ENCODE measurements at places on chromosomes 7 and 10.

- DNase-seq: no peak
Observed at GRCh38 chr10:103467406-103467805, 8.7 kb upstream of the CALHM1 start.

DNA sequence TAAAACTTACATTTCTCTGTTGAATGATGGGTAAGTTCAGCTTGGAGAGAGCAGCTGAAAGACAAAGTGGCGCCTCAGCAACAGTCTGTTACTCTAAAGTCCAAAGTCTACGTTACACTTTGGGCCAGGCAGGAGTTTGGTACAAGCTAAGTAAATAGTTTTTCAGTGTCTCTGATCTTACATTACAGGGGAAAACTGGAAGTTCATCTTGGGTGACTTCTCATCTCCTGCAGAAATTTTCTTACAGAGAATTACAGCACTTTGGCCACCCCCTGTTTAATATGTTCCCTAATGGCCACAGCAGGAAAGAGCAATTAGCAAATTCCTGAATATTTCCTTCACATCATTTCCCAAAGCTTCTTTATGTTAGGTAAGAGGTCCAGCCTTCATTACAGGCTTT lies 67.1 kb downstream of the ABCC2 start:
- DNase-seq: no peak

DNA sequence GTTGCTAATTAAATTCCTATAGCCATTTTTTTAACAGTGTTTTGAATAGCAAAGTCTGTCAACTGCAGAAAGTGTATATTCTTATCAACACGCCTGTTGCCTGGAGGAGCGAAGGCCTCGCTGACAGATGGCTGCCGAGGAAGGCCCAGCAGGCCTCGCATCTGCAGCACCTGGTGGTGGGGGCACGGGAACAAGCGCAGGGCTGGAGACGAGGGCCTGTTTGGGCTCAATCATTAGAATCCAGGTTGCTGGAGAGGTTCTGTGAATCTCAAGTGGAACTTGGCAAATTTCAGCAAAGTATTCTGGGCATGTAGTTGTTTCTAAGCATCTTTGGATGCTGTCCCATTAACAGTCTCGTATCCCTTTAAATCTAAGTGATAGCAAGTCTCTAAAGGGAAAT lies 66.1 kb upstream of the FAM204A start:
- DNase-seq: no peak

GRCh38 chr10:3681642-3682554 lies 103.1 kb downstream of the KLF6 start:
- no peak for DNase-seq

GRCh38 chr10:79981450-79982361 lies 32.8 kb upstream of the SFTPD start:
- peak; percentile 9 for DNase-seq

DNA sequence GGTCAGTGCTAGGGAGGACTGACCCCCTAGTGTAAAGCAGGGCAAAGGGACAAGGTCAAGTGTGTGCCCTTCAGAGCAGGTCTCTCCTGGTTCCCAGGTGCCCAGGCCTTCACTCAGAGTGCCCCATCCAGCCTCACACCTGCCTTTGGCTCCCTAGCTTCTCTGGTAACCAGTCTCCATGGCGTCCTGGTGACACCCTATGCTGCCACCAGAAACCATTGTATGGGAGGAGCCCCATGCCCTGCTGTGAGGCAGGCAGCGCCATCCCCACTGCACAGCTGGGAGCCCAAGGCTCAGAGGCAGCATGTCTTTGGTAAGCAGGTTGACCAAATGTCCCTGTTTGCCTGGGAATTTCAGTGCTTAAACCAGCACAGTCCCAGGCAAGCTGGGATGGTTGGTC lies 33.1 kb upstream of the HMX3 start:
- no peak for DNase-seq

GRCh38 chr7:20113427-20114027 lies 103.7 kb downstream of the MACC1 start:
- no peak for DNase-seq

DNA sequence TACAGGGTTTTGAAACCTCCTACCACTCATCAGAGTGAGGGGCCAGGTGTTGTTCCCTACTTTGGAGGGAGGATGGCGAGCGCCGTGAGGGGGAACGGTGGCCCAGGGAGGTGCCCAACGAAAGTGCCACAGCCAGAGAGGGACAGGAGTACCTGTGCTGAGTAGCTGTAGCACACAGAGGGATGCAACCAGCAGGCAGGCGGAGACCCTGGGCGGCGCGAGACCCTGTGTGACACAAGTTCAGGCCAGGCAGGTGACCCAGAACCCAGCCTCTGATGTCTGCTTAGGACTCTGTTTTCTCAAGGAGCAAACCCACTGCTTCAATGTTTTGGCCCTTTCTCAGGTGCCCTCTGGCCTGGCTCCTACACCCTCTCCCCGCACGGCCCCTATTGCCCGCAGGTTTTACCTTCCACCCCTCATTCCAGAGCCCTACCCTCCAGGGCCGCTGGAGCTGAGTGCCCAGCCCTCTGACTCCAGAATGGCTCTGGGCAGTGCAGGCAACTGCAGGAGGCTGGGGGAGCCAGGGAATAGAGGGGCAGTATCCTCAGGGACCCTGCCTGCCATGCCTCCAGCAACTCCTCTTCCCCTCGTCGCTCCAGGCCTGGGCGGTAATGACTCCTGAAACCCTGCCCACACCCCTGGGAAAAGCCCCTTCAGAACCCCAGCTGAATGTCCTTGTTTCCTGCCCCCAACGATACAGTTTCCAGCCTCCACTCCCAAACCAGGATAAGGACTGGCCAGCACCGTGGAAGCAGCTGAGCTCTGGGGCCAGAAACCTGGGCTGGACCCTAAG lies 164.1 kb upstream of the RHEB start:
- no peak for DNase-seq

- DNase-seq: no peak
Observed at GRCh38 chr7:70726951-70727378, 405.0 kb upstream of the GALNT17 start.

DNA sequence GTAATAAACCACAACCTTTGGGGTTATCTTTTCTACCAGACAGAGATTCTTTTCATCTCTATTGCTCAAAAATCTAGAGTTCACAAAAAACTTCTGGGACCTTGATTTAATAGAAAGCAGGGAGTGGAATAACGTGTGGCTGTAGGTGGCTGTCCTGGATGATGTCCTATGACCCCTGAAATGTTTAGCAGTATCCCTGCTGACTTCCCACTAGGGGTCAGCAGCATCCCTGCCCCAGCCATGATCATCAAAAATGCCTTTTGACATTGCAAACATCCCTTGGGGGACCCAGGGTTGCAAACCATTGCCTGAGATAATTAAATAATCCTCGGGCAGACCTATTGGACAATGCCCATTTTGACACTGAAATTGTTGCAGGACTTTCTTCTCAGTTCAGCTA lies 177.1 kb downstream of the USP6NL start:
- no peak for DNase-seq

- DNase-seq: no peak
Observed at GRCh38 chr10:106302961-106303360, 861.5 kb downstream of the SORCS1 start.

DNA sequence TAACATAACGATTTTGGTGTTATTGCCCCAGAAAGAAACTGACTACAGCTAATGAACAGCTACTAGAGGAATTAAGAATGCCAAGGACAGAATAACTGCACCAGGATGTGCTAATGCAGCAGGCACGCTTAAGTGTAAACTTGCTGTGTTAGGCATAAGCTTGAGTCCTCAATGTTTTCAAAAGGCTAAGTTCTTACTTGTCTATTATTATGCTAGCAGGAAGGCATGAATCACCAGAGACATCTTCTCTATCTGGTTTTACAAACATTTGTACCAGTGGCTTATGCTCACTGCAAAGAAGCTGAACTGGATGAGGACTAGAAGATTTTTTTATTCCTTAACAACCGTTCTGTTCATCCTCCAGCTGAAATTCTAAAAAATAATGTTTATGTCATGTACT lies 1035.3 kb downstream of the NRG3 start:
- peak; percentile 35 for DNase-seq

DNA sequence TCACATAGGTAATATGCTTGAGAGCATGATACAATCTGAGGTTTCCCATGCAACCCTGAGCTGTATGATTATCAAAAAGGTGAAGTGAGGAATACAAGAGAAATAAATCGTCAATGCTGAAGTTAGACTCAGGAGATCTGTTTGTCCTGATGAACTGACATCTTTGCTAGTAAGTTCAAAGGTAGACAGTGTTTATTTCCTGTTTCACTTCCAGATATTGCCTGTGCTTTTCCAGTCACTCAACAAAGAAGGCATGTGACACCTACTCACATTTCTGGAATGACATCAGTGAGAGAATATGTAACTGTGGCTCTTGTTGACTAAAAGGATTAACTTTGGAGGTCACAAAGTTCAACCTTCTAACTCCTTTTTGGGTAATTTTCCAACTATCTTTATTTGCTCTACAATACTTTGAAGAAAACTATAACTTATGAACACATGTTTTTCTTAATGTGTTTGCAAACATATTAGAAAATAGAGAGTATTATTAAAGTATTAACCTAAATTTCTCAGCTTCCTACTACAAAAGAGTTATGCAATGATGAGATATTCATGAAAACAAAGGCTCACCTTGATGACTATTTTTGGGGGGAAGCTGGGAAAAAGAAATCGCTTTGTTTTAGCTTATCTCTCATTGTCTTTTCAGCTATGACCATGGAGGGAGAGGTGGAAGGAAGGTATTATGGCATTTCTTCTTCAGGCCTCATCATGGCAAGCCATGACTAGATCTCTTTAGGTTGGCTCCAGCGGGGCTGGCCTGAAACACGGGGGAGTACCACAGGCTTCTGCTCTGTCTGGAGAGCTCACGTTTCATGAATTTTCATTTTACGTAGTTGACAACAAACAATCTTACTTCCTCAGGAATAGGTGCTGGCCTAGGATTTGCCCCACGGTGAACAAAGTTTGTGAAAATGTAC lies 214.7 kb upstream of the SLC26A5 start:
- peak; percentile 66 for DNase-seq

- no peak for DNase-seq
Observed at GRCh38 chr7:130160455-130160854, 44.8 kb downstream of the TMEM209 start.

- DNase-seq: peak; percentile 78
Observed at GRCh38 chr10:5545778-5546710, 21.3 kb downstream of the CALML3 start.

GRCh38 chr7:17996442-17997223 lies 31.0 kb downstream of the PRPS1L1 start:
- DNase-seq: no peak

GRCh38 chr7:80826520-80827238 lies 92.2 kb downstream of the SEMA3C start:
- DNase-seq: peak; percentile 65

GRCh38 chr10:133324857-133325260 lies 11.8 kb downstream of the CALY start:
- DNase-seq: no peak

GRCh38 chr7:30327813-30328212 lies 43.4 kb downstream of the ZNRF2 start:
- peak; percentile 24 for DNase-seq

DNA sequence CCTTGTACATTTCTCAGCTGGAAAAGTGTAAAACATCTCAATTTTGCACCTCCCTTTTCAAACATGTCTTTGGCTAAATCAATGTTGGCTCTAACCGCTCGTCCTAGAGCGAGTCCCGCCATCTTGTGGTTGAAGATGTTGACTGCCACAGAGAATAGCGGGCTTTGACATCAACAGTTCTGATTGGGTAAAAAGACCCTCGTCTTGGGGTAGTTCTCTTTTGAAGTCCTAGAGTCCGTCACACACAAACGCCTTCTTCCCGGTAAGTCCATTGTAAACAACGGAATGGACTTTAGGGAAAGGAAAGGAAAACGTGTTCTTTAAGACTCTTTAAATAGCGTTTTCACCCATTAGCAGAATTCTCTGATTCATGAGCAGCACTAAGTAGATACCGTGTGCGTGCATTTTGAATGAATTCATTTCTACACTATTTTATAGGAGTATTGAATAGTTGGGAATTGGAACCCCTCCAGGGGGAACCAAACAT lies 452 bp upstream of the RPP30 start:
- DNase-seq: peak; percentile 84

GRCh38 chr7:40799493-40800403 lies 664.9 kb downstream of the SUGCT start:
- no peak for DNase-seq

GRCh38 chr7:75992083-75992755 lies 2.2 kb downstream of the TMEM120A start:
- no peak for DNase-seq

GRCh38 chr7:91628742-91629141 lies 251.8 kb downstream of the MTERF1 start:
- peak; percentile 51 for DNase-seq

DNA sequence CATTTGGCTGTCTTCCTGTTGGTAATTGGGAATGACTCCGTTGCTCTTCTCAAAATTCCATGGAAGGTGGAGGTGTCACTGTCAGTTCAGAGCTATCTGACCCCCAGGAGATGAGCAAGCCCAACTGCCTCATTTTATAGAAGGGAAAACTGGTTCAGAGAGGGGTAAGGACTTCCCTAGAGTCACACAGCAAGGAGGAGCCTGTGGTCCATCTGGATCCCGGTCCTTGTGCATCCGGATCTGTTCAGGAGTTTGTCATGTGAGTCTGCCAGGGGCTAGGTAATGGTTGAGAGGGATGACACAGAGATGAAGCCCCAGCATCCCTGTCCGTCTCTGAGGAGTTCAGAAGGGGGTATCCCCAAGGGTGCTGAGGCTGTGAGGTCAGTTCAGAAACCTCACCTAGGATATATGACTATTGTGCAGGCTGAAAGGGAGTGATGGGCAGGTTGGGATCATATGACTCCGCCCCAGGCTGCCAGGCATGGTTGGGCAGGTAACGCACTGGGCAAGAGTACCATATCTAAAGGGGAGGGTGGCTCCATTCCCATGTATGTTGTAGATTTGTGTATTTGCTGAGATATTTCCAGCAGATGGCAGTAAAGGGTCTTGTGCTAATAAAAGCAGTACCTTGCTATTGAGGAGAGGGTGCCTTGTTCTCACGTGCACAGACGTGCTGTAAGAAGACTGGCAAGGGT lies 16.0 kb upstream of the SLC29A3 start:
- peak; percentile 64 for DNase-seq

- DNase-seq: no peak
Observed at GRCh38 chr7:98286093-98286539, 4.6 kb downstream of the BRI3 start.

GRCh38 chr10:99784016-99784726 lies 1.7 kb downstream of the ABCC2 start:
- DNase-seq: peak; percentile 64

DNA sequence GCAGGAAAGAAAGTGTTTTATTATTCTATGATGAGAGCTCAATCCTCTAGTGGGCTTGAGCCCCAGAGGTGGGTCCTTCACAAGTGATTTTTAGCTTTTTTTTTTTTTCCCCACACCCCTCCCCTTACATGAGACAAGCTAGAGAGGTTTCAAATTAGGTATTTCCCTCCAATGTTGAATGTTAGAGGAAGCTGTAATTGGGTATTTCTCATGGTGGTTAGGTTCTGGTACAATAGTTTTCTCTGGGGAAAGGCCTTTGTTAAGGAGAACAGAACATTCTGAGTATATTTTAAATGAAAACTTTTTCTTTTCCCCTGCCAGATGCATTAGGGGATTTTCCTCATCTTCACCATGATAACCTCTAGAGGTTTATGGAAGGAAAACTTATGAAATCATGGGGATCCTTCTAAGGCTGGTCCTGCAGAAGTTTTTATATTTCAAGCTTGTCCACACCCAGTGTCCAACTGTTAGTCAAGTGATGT lies 1039.7 kb downstream of the NRG3 start:
- no peak for DNase-seq
